Chondrocyte (in vitro differentiated cells): ENCODE measurements at places on chromosomes 16 and 17. TPM values are rescaled to one million over a fixed set of nuclear protein-coding genes. Genes with fewer than 3 reads are reported as not detected.

- peaks cover 3% of the 10 kb centered on the region for H3K36me3 ChIP-seq
- no peak overlapping the region for H3K4me3 ChIP-seq
- DNase-seq = peak; percentile 89
- H3K4me1 ChIP-seq = peaks cover 29% of the 10 kb centered on the region
- H3K27ac ChIP-seq = no peak overlapping the region
Observed at GRCh38 chr16:81532491-81533174, 88.0 kb downstream of the CMIP start.

GRCh38 chr16:49548325-49548970 is 174.8 kb downstream of the C16orf78 start:
- H3K4me3 ChIP-seq = no peak overlapping the region
- peaks cover 9% of the 10 kb centered on the region for H3K27me3 ChIP-seq
- DNase-seq = no peak

GRCh38 chr16:81505011-81505661 is 60.5 kb downstream of the CMIP start:
- H3K36me3 ChIP-seq = no peaks in the 10 kb centered on the region
- peaks cover 14% of the 10 kb centered on the region for H3K4me1 ChIP-seq
- no peaks in the 10 kb centered on the region for H3K27me3 ChIP-seq
- DNase-seq = peak; percentile 78
- no peak overlapping the region for H3K4me3 ChIP-seq

JPH3 gene
- total RNA-seq = 1.1 to 1.9 TPM (median 1.2 TPM) in 3 replicates

CDH8 gene
- 2.8 to 6.2 TPM (median 5.7 TPM) in 3 replicates for total RNA-seq

WFDC1 gene
- 3.5 to 5.7 TPM (median 5.6 TPM) in 3 replicates for total RNA-seq

GRCh38 chr17:1946021-1946932 is 78.9 kb downstream of the RTN4RL1 start:
- no peak overlapping the region for H3K27ac ChIP-seq
- H3K4me3 ChIP-seq = no peak overlapping the region

DNA sequence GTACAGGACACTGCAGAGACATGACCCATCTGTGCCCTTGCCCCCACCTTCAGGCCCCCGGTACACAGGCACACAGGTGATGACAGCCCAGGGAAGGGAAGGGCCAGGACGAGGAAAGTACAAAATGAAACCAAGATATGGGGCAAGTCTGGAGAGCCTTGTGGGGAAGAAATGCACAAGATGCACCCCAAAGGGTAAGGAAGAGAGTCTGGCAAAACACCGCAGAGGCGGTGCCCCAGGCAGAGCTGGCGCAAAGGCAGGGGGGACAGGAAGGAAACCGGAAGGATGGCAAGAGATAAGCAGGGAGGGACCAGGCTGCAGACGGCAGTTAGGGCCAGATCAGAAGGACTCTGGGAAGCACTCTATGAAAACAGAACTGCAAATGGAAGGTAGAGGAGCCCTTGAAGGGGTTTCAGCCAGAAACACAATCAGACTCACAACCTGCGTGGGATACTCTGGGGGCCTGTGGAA is 81.4 kb downstream of the SLC39A11 start:
- H3K27ac ChIP-seq = no peak overlapping the region
- H3K36me3 ChIP-seq = no peaks in the 10 kb centered on the region
- no peak overlapping the region for H3K4me3 ChIP-seq
- DNase-seq = no peak

GRCh38 chr16:15054357-15055140 is 1.3 kb downstream of the NTAN1 start:
- H3K4me3 ChIP-seq = peak overlapping the region; percentile 88
- peaks cover 16% of the 10 kb centered on the region for H3K4me1 ChIP-seq
- peaks cover 6% of the 10 kb centered on the region for H3K36me3 ChIP-seq
- no peak for DNase-seq
- no peaks in the 10 kb centered on the region for H3K27me3 ChIP-seq

CSH1 gene
- 14.0 TPM in 1 of 3 replicates, not detected in the others for total RNA-seq

- DNase-seq = no peak
- H3K4me1 ChIP-seq = peaks cover 8% of the 10 kb centered on the region
- H3K4me3 ChIP-seq = no peak overlapping the region
- no peaks in the 10 kb centered on the region for H3K27me3 ChIP-seq
- no peak overlapping the region for H3K27ac ChIP-seq
- H3K36me3 ChIP-seq = peaks cover 4% of the 10 kb centered on the region
Observed at GRCh38 chr17:66667491-66668030, 167.4 kb upstream of the CACNG5 start.

DNA sequence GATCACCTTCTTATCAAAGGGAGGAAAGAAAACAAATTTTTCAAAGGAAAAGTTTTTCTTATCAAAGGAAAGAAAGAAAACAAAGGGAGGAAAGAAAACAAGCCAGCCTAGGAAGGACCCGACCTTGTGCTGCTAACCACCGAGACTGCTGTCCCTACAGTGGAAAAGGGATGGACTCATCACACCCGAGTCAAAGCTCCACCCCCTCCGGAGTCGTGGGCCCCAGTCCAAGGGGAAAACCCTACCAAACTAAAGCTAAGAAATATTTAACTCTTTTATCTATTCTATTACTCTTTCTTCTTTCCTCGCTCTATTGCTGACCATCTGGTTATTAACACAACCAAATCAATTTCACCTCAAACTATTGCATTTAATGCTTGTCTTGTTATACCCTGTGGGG is 6.1 kb upstream of the ENDOV start:
- no peaks in the 10 kb centered on the region for H3K27me3 ChIP-seq
- H3K36me3 ChIP-seq = no peaks in the 10 kb centered on the region
- no peak overlapping the region for H3K27ac ChIP-seq
- peaks cover 1% of the 10 kb centered on the region for H3K4me1 ChIP-seq

ABCC11 gene
- total RNA-seq = 0.32 to 0.44 TPM in 2 of 3 replicates, not detected in the other

DNA sequence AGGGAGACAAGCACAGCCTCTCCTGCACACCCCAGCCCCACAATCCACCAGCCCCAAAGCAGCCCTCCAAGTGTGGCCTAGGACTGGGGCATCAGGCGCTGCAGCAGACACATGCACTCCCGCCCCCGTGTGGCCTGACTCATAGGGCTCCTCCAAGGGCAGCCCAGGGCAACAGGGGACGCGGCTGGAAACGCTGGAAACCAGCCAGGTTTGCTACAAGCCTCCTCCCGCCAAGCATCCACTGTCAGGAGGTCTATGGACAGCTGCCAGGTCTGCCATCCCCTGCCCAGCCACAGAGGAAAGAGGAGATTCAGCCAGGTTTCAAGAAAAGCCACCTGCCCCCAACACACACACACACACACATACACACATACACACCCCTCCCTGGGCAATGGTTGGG is 25.8 kb downstream of the SRCIN1 start:
- H3K27me3 ChIP-seq = peaks cover 48% of the 10 kb centered on the region
- peaks cover 32% of the 10 kb centered on the region for H3K4me1 ChIP-seq
- H3K4me3 ChIP-seq = no peak overlapping the region
- DNase-seq = no peak
- no peaks in the 10 kb centered on the region for H3K36me3 ChIP-seq

- DNase-seq = peak; percentile 86
- H3K27ac ChIP-seq = no peak overlapping the region
- H3K4me3 ChIP-seq = no peak overlapping the region
- H3K36me3 ChIP-seq = no peaks in the 10 kb centered on the region
- no peaks in the 10 kb centered on the region for H3K27me3 ChIP-seq
Observed at GRCh38 chr16:35195864-35196216, 1736.4 kb downstream of the TP53TG3F start.

GRCh38 chr16:69804297-69804696 is 42.2 kb downstream of the WWP2 start:
- peaks cover 2% of the 10 kb centered on the region for H3K36me3 ChIP-seq
- H3K27me3 ChIP-seq = no peaks in the 10 kb centered on the region
- no peak overlapping the region for H3K27ac ChIP-seq
- no peak for DNase-seq
- H3K4me3 ChIP-seq = no peak overlapping the region
